SW 1271 (cell line): ENCODE measurements at places on chromosomes 12 and 14.

- no peak for DNase-seq
Measured at GRCh38 chr14:41167040-41167439, 439.6 kb upstream of the LRFN5 start.

DNA sequence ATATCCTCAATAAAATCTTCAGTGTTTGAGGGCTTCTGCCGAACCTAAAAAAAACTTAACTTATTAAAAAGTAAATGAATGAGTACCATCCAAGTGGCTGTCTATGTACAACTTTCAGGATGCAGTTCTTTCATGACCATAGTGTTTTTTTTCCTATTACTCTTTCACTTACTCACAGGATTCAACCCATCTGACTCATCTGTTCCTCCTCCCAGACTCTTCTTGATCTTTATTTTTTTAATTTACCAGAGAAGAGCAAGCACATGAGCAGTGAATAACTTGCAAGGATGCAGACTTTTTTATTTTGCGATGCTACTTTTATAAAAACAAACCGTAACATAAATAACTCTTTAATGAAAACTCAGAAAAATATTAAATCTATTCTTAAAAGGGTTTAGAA, 24.5 kb downstream of the RECQL start:
- DNase-seq, result no peak

GRCh38 chr12:26941215-26941594, 2.9 kb downstream of the FGFR1OP2 start:
- no peak for DNase-seq

GRCh38 chr14:73168691-73169090, 32.4 kb downstream of the PSEN1 start:
- no peak for DNase-seq

GRCh38 chr14:24311837-24312615, 724 bp downstream of the LTB4R start:
- DNase-seq, result no peak

- DNase-seq, result no peak
Measured at GRCh38 chr12:11576104-11576503, 73.4 kb upstream of the ETV6 start.

GRCh38 chr14:86613126-86613525, 1083.2 kb downstream of the FLRT2 start:
- no peak for DNase-seq

DNA sequence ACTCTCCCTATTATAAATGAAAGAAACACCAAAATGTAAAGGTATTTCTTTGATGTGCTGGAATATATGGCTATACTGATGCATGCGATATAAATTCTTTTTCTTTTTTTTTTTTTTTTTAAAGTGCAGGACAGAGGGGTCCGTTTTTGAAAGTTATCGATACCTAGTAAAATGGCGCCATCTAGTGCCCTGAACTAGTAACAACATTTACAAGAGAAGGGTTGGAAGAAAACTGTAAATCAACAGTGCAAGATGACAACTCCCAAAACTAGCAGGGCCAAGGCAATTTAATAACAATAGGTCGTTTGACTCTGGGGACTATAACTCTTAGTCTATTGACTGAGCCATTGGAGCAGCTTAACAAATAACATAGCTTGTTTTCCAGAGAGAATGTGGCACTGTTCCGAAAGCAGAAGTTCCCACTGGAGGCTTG, 137.7 kb downstream of the SPTSSA start:
- DNase-seq, result peak; percentile 51

- no peak for DNase-seq
Measured at GRCh38 chr12:4958697-4959375, 49.1 kb downstream of the KCNA1 start.

- no peak for DNase-seq
Measured at GRCh38 chr12:25723336-25723735, 170.3 kb upstream of the LMNTD1 start.

DNA sequence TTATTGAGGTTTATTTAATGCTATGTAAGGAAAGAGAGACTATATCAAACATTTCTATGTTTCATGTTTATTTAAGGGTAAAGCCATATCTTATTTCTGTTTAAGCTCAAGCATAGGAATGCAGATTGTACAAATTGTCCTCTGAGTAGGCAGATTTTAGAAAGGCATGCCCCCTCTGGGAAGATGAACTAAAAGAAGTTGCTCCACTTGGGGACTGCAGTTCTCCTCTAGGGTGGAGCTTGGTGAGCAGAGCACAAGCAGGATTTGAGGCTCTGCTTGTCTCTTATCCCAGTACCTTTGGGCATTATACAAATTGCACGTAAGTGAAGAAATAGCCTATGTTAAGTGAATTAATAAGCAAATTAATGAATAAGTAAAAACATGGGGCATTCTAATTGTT, 96.2 kb upstream of the PDE3A start:
- DNase-seq, result no peak

GRCh38 chr12:11715621-11716020, 66.1 kb downstream of the ETV6 start:
- DNase-seq, result no peak

DNA sequence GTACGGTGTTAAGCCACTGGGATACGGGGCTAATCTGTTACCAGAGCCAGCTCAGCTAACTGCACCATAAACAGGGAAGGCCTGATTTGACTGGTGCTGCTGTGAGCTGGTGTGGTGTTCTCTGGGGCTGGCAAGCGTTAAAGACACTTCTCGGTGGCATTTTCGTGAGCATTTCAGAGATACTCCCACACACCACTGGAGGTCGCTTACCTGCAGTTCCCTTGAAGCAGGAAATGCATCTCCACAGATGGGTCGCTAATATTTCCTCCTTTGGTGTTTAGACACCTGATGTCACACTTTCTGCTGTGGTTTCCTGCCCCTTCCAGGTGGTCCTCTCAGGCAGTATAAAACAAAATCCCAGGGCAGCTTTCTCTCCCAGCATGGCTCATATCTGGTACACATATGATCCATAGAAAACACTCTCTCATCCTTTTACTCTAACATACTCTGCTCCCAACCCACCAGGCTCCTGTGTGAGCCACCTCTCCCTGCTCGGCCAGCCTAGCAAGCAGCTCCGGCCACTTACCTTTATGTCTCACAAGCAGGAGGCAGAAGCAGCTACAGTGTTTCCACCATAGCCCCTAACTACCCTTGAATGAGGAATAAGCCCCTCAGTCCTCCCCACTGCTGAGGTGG, 129.9 kb upstream of the GRIN2B start:
- no peak for DNase-seq

GRCh38 chr12:62396750-62397149, 69.9 kb upstream of the MON2 start:
- no peak for DNase-seq

- no peak for DNase-seq
Measured at GRCh38 chr14:31703056-31703455, 141.9 kb downstream of the NUBPL start.

- no peak for DNase-seq
Measured at GRCh38 chr12:33589576-33590114, 150.0 kb upstream of the SYT10 start.

DNA sequence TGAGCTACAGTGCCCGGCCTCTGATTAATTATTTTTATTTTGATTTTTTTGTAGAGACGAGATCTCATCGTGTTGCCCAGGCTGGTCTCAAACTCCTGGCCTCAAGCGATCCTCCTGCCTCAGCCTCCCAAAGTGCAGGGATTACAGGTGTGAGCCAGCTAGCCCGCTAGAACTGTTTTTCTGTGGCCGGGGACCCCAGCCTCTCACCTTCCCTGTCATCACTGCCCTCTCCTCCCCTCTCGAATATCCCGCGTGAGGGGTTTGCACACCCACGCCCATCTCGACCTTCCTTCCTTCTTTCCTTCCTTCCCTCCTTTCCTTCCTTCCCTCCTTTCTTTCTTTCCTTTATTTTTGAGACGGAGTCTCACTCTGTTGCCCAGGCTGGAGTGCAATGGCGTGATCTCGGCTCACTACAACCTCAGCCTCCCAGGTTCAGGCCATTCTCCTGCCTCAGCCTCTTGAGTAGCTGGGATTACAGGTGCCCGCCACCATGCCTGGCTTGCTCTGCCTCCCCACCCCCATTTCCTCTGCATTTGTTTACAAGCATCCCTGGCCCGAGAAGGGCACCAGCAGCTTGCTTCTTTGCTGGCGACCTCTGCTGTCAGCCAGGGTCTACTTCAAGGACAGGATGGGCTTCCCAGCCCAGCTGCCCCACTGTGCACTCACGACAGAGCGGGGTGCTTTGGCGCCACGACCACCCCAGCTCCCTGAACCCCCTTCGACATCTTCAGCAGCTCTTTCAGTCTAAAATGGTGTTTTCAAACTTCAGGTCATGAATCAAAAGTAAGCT, 4.3 kb upstream of the TRAF3 start:
- no peak for DNase-seq

- DNase-seq, result no peak
Measured at GRCh38 chr12:106445959-106446358, 88.4 kb downstream of the POLR3B start.

GRCh38 chr12:75825686-75826085, 205.9 kb downstream of the PHLDA1 start:
- no peak for DNase-seq

GRCh38 chr14:34449819-34450541, 12.1 kb downstream of the SPTSSA start:
- no peak for DNase-seq

DNA sequence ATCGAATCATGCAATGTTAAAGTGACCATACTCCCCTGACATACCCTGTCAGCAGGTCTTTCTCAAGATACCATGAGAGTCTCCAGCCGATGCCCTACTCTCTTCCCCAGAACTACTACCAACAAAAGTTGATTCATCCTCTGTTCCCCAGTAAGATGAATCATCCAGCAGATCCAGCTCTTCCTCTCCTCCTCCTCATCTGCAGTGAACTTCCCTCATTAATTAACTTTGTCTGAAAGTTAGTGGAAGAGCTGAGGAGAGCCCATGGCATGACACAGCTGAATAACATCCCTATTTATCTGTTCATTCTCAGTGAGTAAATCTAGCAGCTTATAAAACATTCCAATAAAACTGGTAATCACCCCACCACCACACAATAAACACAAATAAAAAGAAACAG, 213.4 kb downstream of the EGLN3 start:
- DNase-seq, result no peak

GRCh38 chr12:65695113-65695865, 129.0 kb upstream of the HMGA2 start:
- DNase-seq, result peak; percentile 38

GRCh38 chr12:124909831-124910560, 4.5 kb downstream of the UBC start:
- no peak for DNase-seq

GRCh38 chr12:130589540-130590317, 126.4 kb downstream of the RIMBP2 start:
- no peak for DNase-seq

DNA sequence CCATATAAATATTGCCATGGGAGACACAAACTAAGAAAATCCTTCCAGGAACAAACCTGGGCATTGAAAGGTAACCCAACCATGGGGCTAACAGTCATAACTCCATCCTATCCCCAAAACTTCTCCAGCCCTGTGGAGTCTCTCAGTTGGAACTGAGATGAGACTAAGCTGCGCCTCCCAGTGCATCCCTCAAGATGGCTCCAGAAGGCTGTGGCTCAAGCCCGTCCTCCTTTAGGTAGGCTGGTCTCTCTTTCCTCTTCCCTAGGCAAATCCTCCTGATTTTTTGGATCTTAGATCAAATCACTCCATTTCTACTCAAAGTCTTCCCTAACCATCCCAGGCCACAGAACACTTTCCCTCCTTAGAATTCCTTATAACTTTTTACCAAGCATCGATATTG, 364.3 kb upstream of the CCDC196 start:
- no peak for DNase-seq

GRCh38 chr12:68963856-68964745, 31.1 kb upstream of the CPM start:
- no peak for DNase-seq

DNA sequence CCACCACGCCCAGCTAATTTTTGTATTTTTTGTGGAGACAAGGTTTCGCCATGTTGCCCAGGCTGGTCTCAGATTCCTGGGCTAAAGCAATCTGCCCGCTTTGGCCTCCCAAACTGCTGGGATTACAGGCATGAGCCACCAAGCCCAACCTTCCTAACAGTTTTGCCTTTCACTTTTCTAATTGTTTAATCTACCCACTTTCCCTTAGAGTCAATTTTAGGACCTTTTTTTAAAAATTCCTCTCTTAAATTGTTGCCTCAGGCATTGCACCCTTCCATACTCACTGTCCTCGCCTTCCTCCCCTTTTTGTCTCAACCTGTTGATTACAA, 11.5 kb downstream of the ZFHX2 start:
- DNase-seq, result no peak

DNA sequence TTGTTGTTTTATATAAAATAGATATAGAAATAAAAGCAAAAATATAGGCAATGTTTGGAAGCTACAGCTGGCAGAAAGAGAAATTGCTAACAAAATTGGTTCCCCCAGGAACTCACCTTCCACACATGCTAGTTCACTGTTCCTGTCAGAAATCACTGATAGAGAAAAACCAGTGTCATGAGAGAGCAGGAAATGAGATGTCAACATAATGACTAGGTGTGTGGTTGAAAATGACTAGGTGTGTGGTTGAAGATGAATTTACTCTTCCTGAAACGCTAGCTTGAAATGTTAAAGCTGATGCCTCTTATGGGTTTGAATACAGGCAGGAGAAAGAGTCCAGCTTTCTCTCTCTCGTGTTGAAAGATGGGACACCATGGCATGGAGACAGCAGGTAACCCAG, 216.3 kb downstream of the C12orf42 start:
- no peak for DNase-seq

- DNase-seq, result no peak
Measured at GRCh38 chr14:100065111-100065871, at the start of gene EVL. Gene EVL, plus strand, starts transcription at chr14:100065422. Its CDS starts 79 bp downstream, at chr14:100065501.

- DNase-seq, result no peak
Measured at GRCh38 chr12:108778053-108778452, 46.7 kb upstream of the CORO1C start.

- DNase-seq, result no peak
Measured at GRCh38 chr12:46160101-46160980, 108.5 kb downstream of the SLC38A1 start.

DNA sequence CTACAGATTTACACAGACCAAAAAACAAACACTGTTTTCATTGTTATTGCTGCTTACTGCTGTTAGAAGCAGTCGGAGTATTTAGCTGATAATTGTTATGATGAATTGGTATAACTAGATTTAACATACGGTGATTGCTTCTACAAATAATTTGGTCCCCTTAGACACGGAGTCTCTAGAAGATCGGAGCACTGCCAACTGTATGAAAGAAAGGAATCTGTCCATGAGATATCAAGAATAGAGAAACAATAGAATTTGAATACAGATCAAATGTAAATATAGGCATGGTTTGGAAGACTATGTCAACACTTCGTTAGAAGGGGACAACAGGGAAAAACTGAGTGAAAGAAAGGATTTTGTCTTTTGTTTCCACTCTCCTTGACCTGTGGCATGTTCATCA, 110.9 kb downstream of the PPP2R5E start:
- no peak for DNase-seq

GRCh38 chr12:82789674-82790073, 103.0 kb downstream of the TMTC2 start:
- DNase-seq, result no peak

GRCh38 chr12:68239309-68239982, 13.8 kb upstream of the IL26 start:
- DNase-seq, result no peak

- peak; percentile 23 for DNase-seq
Measured at GRCh38 chr12:69987579-69988091, 162.6 kb downstream of the MYRFL start.
